Naive thymus-derived CD4-positive, alpha-beta T cell (primary cell): ENCODE measurements at places on chromosomes 13 and 19. TPM values are rescaled to one million over a fixed set of nuclear protein-coding genes. Genes with fewer than 3 reads are reported as not detected.
A peak's percentile ranks its signal among the peaks of the same experiment; 100 is the strongest.

DNA sequence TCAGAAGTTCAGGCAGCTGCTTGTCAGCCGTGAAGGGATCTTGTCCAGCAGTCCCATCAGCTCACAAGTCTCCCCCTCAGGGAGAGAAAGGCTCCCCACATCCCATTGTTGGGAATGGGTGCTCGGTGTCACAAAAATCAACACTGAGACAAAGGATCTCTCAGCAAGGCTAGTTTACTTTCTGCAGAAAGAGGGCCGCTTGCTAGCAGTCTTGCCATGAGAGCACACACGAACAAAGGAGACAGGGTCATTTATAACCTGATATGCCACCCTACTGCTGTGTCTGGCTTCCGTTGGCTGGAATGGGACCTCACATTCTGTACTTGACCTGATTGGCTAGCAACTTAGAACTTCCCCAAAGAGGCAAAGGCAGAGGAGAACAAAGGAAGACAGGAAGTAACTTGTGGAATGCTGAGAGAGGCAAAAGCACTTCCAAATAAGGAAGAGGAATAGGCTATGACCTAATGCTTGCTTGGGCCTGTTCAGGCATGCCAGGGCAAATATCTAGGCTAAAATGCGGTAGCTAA, 8.7 kb upstream of the IGFL3 start:
- H3K4me3 ChIP-seq, result no peak overlapping the region
- no peak overlapping the region for H3K27ac ChIP-seq
- no peaks in the 10 kb centered on the region for H3K4me1 ChIP-seq
- H3K36me3 ChIP-seq, result no peaks in the 10 kb centered on the region

DNA sequence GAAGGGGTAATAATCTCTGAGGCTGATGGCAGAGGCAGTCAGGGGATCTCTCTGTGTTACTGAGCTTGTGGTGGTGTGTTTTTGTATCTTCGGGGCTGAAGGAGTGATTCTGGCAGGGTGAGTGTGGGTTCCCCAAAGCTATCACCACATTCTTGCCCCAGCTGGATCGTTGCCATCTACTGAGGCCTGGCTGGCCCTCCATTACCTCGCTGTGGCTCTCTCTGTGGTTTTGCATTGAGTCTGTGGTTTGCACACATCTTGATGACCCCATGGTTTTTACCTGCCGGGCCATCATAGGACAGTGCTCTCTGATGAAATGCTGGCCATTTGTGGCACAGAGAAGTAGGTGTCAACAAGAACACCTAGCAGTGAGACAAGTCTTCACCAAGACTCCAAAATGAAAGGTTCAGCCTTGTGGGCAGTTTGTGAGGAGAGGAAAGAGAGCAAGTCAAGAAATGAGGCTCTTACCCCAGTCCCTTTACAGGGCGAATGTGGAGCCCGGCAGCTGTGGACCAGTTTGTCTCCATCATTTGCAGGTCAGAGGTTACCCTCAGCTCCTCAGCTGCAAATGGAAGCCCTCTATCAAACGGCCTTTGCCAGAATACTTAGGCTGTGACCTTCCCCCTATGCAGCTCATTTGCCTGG, 69.0 kb upstream of the NPAS1 start:
- no peaks in the 10 kb centered on the region for H3K36me3 ChIP-seq
- H3K4me1 ChIP-seq, result peaks cover 71% of the 10 kb centered on the region
- no peaks in the 10 kb centered on the region for H3K27me3 ChIP-seq
- no peak for DNase-seq
- no peak overlapping the region for H3K27ac ChIP-seq
- no peak overlapping the region for H3K4me3 ChIP-seq

Gene FGF21
- total RNA-seq, result not detected

DNA sequence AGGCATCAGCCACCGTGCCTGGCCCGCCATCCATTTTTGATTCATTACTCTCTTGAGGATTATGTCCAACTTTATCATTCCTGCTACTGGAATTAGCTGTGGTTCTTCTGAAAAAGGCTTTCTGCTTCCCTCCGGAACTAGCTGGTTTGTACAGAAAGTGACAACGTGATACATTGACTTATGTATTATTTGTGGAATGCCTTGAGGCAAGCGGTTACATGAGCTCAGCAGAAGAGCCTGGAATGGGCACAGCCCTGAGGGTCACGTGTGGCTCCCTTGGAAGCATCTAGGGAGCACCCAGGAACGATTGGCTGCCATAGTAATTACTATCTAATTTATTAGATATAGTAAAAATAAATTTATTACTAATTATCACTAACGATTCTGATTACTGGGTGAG, 14.4 kb upstream of the RETN start:
- H3K27ac ChIP-seq, result no peak overlapping the region
- H3K4me1 ChIP-seq, result peaks cover 21% of the 10 kb centered on the region
- H3K36me3 ChIP-seq, result no peaks in the 10 kb centered on the region
- no peak overlapping the region for H3K4me3 ChIP-seq

- peak overlapping the region; percentile 90 for H3K27ac ChIP-seq
- H3K27me3 ChIP-seq, result no peaks in the 10 kb centered on the region
- peaks cover 8% of the 10 kb centered on the region for H3K4me1 ChIP-seq
- H3K4me3 ChIP-seq, result peak overlapping the region; percentile 72
Measured at GRCh38 chr19:531009-531752, 379 bp upstream of the CDC34 start.

DNA sequence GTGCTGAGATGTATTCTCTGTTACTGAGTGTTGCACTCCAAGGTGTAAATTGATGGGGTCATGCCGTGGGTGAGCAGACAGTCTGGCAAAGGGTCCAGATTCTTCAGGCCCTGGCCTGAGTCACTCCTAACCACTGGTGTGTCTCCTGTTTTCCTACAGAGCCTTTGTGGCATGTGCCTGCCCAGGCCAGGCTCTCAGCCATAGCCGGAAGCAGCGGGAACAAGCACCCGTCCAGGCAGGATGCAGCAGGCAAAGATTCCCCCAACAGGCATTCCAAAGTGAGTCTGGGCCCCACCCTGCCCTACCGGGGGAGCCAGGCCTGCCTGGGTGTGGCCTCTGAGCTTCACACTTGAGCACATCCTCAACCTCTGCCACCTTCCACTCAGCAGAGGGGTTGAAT, 61.9 kb downstream of the DPF1 start:
- no peaks in the 10 kb centered on the region for H3K4me1 ChIP-seq
- no peaks in the 10 kb centered on the region for H3K27me3 ChIP-seq
- no peak overlapping the region for H3K4me3 ChIP-seq
- no peaks in the 10 kb centered on the region for H3K36me3 ChIP-seq
- no peak for DNase-seq

DNA sequence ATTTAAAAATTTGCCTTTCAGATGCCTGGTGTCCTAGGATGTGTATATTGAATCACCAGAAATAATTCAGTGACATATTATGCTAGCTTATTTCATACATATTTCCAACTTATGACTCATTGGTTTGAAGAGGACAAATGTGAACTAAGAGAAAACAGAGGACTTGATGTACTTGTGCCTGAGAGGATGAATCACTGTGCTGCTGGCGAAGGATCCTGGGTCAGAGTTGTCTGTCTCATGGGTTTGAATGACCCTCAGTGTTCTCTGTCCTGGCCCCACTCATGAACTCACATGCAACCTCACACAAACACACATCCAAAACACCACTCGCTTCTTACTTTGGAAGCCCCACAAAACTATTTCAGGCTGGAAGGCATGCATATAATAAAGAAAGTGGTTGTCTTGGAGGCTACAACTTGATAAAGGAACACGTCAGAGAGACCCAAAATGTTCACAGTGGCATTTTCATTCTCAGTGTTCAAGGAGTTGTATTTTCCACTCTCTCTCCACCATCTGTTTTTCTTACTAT, 129.0 kb upstream of the SPRY2 start:
- H3K4me3 ChIP-seq, result no peak overlapping the region
- no peak overlapping the region for H3K27ac ChIP-seq
- H3K27me3 ChIP-seq, result no peaks in the 10 kb centered on the region

DNA sequence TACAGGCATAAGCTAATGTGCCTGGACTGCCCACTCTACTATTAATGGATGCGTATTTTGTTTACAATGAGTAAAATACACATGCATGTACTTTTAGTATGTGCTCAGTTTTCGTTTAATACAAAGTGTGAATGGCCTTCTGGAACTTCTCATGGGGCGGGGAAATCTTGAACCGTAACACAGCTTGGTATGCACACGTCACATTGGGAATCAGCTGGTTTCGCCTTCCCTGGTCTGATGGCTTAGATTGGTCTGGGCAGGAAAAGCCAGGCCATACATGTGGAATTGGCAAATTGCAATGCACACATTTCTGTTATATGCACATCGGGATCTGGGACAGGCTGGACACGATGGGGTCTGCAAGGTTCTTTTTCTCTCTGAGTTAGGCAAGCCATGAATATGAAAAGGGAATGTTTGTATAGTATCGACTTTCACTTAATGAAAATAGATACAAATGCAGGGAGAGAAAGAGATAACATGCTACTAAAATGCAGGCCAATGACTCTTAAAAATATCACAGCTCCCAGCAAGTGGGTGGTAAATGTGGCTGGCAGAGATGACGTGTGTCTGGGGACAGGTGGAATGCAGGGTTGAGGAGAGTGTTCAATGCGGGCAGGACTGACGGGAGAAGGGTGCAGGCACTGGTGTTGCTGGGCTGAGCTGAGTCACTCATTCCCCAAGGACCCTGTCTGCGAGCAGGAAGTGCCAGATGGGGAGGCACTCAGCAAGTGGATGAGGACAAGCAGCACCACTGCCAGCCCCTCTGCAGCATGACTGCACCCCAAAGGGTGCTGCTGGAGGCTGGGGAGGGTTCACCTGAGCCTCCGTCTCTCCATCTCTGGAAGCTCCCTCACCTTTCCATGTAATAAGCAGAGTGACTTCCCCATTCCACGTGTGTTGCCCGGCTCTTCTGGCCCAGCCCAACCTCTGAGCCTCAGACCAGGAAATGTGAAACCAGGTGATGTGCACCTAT, 204.0 kb upstream of the GPR12 start:
- no peak overlapping the region for H3K27ac ChIP-seq
- no peak for DNase-seq
- H3K4me3 ChIP-seq, result no peak overlapping the region
- H3K36me3 ChIP-seq, result no peaks in the 10 kb centered on the region
- H3K4me1 ChIP-seq, result no peaks in the 10 kb centered on the region
- H3K27me3 ChIP-seq, result no peaks in the 10 kb centered on the region

Gene SLITRK6
- total RNA-seq, result not detected

Gene OR7C1
- not detected for total RNA-seq

Gene ZNF610
- total RNA-seq, result 0.42 TPM

- no peak overlapping the region for H3K4me3 ChIP-seq
- H3K4me1 ChIP-seq, result peaks cover 69% of the 10 kb centered on the region
- no peaks in the 10 kb centered on the region for H3K36me3 ChIP-seq
- H3K27me3 ChIP-seq, result no peaks in the 10 kb centered on the region
- DNase-seq, result peak; percentile 79
- H3K27ac ChIP-seq, result peak overlapping the region; percentile 82
Measured at GRCh38 chr19:18091217-18091608, 4.5 kb upstream of the IL12RB1 start.

Gene CFAP97D2
- 0.27 and 0.46 TPM in 2 replicates for total RNA-seq

GRCh38 chr19:1501200-1501595, 10.2 kb downstream of the REEP6 start:
- no peak for DNase-seq
- H3K27ac ChIP-seq, result no peak overlapping the region
- no peaks in the 10 kb centered on the region for H3K27me3 ChIP-seq
- no peak overlapping the region for H3K4me3 ChIP-seq
- no peaks in the 10 kb centered on the region for H3K36me3 ChIP-seq

- H3K27me3 ChIP-seq, result no peaks in the 10 kb centered on the region
- H3K36me3 ChIP-seq, result peaks cover 30% of the 10 kb centered on the region
- peaks cover 12% of the 10 kb centered on the region for H3K4me1 ChIP-seq
Measured at GRCh38 chr19:18194181-18194530, 1.1 kb downstream of the MPV17L2 start.

- no peak overlapping the region for H3K4me3 ChIP-seq
- no peak for DNase-seq
- peak overlapping the region; percentile 62 for H3K27ac ChIP-seq
- H3K4me1 ChIP-seq, result peaks cover 65% of the 10 kb centered on the region
- H3K36me3 ChIP-seq, result peaks cover 4% of the 10 kb centered on the region
- no peaks in the 10 kb centered on the region for H3K27me3 ChIP-seq
Measured at GRCh38 chr19:16585808-16586476, 13.7 kb upstream of the SLC35E1 start.

- no peak overlapping the region for H3K4me3 ChIP-seq
- no peaks in the 10 kb centered on the region for H3K4me1 ChIP-seq
- no peaks in the 10 kb centered on the region for H3K27me3 ChIP-seq
- no peaks in the 10 kb centered on the region for H3K36me3 ChIP-seq
Measured at GRCh38 chr13:22517544-22517943, 663.2 kb upstream of the SGCG start.

Gene RNF113B
- total RNA-seq, result not detected

DNA sequence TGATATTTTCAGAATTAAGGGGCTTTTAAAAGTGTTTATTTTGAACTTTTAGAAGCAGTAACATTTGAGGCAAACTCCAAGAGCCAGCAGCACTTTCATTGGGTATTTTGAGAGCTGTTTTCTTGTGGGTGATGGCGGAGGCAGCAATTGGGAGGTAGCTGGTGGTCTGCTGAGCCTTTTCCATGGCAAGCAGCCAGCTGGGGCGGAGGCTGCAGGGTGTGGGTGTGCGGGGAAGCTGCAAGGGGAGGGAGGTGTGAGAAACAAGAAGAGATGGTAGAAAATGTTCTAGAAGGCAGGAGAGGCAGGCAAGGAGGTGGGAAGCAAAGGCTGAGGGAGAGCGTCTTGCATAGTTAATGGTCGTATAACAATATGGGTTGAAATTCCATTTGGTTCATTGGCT, 223.4 kb upstream of the HTR2A start:
- H3K27ac ChIP-seq, result no peak overlapping the region
- H3K36me3 ChIP-seq, result no peaks in the 10 kb centered on the region

- no peaks in the 10 kb centered on the region for H3K36me3 ChIP-seq
- no peak overlapping the region for H3K27ac ChIP-seq
- no peak overlapping the region for H3K4me3 ChIP-seq
- no peaks in the 10 kb centered on the region for H3K27me3 ChIP-seq
- no peak for DNase-seq
- H3K4me1 ChIP-seq, result no peaks in the 10 kb centered on the region
Measured at GRCh38 chr19:33825556-33825955, 28.9 kb downstream of the KCTD15 start.

Gene ZNF90
- 7.7 TPM for total RNA-seq

DNA sequence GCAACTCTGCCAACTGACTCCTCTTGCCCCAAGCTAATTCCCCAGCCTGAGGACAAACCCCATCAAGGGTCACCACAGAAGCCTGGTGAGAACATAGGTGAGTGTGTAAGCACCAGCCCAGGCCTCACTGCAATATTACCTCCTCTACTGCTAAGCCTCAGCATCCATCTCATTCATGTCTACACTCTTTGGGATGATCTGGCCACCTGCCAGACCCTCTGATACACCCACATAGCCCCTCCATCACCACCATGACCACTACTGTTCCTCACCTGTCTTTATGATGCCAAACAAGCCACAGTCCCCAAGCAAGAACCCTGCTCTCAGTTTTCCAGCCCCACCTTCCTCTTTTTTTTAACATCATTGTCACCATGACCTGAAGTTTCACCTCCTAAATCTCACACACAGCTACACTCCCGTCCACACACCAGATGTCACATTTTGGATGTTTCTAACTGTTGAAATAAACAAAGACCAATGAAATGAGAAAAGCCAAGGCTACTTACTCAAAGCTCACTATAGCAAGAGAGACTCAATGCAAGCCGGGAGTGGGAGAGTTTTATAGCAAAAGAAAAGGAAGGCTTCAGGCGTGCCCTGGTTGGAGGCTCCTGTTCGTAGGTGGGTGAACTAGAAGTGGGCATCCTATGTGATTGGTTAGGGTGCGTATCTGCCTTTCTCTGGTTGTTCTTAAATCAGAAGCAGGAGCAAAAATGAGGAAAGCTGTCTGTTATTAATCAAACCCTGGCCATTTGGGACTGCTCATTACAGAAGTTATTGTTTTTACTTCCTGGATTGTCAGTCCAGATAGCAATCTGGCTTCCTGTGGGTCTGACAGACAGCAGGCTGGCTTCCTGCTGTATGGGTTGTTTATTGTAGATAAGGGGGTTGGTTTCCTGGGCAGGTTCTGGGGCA, 2.0 kb downstream of the ZNF792 start:
- H3K36me3 ChIP-seq, result peaks cover 29% of the 10 kb centered on the region
- no peaks in the 10 kb centered on the region for H3K27me3 ChIP-seq

Gene IGFL4
- total RNA-seq, result not detected in 2 replicates
